ENCODE measurements at places on chromosomes 2 and 18.

GRCh38 chr2:3429066-3429610 is 49.6 kb downstream of the TRAPPC12 start:
- DNase-seq: peak; percentile 12

DNA sequence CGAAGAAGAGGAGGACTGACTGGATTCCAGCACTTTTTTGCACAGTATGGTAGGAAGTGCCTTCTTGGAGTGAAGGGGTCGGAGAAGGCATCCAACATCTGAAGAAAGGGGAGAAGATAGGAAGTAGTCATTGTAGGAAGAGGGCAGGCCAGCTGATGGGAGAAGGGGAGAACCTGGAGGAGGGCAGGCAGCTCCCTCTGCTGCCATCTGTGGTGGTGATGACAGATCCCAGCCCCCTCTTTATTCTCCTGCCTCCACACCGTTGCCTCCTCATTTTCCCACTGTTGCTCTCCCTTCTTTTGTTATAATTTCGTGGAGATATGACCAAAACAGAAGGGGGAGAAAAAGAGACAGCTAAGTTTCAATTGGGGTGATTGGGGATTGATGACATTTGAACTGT is 2.9 kb upstream of the SCYGR2 start:
- DNase-seq: no peak

- peak; percentile 37 for DNase-seq
Measured at GRCh38 chr18:28961669-28962228, 784.8 kb upstream of the CDH2 start.

DNA sequence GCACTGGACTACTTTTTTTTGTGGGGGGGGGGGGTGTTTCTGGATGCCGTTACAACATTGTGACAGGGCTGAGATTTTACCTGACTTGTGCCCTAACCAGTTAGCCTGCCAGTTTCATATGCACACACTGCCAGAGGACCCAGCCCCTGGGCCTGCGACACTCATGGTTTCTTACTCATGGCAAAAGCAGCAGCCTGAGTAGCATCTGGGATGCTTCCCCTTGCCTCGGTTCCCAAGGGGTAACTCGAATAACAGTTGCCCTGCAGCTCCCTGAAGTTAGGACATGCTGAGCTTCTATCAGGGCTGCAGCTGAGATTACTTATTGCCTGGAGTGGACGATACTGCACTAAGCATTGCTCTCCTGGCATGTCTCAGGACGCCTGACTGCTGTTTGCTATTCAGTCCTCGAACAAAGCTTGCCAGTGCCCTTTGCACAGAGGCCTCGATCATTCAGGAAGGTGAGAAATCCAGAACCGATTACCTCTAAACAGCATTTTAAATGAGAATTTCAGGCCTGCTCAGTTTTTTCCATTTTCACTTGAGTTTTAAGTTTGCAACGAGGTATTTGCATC is 47.9 kb downstream of the TRPM8 start:
- DNase-seq: no peak

DNA sequence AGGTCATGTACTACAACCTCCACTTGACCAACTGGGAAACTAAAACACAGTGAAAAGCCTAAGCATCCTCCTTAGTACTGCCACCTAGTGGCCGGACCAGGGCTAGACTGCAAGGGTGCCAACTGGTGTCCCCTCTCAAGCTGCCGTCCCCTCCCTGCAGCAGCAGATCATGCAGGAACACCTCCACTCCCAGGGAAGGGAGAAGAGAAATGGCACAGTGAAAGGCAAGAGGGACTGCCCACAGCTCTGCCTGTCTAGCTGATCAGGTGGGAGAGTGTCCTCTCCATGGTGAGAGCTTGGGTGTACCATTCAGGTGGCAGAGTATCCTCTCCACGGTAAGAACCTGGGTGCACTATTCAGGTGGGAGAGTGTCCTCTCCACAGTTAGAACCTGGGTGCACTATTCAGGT is 78.1 kb downstream of the AAK1 start:
- peak; percentile 21 for DNase-seq

DNA sequence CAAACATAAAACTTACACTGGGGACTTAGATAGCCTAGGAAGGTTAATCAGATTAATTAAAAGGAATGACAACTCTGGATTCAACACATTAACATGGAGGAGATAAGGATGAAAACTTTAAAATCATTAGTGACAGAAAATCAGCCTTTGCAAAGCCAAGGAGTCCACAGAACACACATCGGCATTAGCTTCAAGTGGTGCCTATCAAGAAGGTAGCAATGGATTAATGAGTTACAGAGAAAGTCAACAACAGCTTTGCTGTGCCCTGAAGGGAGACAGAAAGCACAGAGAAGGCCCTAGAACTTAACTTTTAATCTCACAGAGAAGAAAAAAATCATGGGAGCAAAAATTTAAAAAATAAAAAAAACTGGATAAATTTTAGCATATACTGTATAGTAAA is 88.6 kb downstream of the KCNH7 start:
- no peak for DNase-seq

DNA sequence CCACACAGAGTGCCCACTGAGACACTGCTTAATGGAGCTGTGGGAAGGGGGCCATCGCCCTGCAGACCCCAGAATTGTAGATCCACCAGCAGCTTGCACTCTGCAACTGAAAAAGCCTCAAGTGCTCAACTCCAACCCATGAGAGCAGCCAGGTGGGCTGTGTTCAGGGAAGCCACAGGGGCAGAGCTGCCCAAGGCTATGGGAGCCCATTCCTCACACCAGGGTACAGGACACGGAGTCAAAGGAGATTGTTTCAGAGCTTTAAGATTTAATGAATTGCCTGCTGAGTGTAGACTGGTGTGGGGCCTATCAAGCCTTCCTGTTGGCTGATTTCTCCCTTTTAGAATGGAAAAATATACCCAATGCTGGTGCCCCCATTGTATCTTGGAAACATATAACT is 17.2 kb downstream of the TPO start:
- no peak for DNase-seq

DNA sequence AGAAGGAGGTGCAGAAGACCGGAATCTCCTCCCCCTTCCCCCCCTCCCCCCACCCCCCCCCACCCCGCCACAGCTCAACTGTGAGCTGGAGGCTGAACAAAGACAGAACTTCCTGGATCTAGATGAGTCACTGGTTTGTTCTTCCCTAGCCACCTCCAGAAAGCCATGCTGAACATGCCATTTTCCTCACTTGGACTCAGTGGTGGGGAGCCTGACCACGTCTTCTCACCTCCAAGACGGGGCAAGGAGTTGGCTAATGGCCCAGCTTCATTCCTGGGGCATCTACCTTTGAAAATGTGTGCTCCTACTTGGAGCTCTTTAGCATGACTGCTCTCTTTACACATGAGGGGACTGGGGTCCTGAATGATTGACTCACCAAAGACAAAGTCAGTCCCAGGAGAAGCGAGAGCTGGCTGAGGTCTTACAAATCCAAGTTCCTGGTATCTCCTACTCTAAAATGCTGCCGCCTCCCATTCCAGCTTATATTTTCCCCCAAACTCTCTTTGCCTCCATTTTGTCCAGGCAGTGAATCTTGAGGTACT is 22.6 kb upstream of the FZD5 start:
- peak; percentile 39 for DNase-seq

DNA sequence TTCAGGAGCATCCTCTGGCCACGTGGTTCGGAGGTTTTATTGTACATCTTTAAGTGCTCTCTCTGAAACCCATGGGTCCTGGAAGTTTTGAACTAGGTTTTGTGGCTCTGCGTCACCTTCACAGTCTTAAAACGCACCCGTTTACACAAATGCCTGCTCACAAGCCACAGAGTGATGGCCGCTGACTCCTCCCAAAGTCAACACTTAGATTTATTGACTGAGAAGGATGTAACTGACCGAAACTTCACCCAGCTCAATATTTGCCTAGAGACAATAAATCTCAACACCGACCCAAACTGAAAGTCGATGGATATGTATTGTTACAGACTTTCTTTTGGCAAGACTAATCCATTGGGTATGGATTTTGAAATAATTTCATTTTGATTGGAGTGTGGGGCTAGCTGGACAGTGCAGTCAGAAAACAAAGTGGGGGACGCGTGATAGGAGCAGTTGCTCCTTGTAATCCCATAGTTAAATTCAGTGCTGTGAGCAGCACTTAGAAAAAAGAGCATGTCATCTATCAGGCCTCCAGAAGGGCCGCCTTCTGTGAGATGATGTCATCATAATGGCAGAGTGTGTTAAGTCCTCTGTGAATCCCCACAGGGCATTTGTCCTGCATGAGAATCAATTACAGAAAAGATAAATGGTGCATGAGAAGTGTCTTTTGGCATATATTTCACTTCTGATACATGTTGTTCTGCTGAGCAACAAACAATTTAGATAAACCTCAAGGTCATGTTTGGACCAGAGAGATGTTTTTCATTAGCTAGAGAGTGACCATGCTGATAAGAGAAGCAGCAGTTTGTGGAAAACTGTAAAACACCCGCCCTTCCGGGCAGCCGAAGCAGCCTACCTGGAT is 183.7 kb downstream of the INO80D start:
- peak; percentile 21 for DNase-seq

DNA sequence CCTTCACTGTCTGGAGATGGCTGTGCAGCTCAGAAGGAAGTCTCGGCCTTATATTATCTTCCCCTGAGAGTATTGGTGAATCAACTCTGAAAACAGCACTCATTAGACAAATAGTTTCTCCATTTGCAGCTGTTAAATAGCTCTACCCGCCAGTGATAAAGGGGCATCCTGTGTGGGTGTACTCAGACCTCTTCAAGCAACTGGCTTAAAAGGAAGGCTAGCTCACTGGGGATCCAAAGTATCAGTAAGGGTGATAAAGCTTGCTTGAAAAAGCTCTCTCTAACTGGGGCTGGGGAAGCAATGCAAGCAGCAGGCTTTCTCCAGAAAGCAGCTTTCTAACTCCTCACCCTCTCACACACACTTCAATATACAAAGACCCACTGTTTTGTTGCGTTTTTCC is 64.9 kb upstream of the PSMD14 start:
- DNase-seq: no peak

GRCh38 chr2:230849633-230850357 is 14.9 kb upstream of the ITM2C start:
- DNase-seq: no peak

DNA sequence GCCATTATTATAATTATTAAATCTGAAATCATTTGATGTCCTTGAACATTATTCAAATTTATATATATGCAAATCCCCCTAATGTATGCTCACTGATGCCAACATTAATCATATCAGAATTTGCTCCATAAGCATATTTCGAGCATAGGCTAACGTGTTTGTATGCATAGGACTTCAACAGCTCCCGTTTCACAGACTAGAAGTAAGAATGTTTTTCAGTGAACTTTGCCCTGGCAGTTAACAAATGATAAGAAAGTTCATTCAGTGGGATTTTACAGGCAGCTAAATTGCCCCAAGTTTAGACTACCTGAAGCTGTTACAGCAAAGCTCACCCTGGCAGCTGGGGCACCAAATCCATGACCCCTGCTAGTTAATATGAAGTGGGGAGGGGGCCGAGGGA is 272.0 kb downstream of the LNPK start:
- DNase-seq: no peak

GRCh38 chr2:146038014-146038413 is 1518.1 kb upstream of the ZEB2 start:
- DNase-seq: no peak

GRCh38 chr2:40579247-40579646 is 127.4 kb upstream of the SLC8A1 start:
- peak; percentile 12 for DNase-seq

- peak; percentile 50 for DNase-seq
Measured at GRCh38 chr18:44149706-44150105, 531.0 kb upstream of the SETBP1 start.

Data from fibroblast of lung (primary cell).